Stimulated activated CD4-positive, alpha-beta T cell treated with anti-CD3 and anti-CD28 coated beads, Interleukin-1b, Interleukin-23, amount 100 ng/mL, for 1 hour (primary cell): ENCODE measurements at places on chromosomes 7 and 10.

- DNase-seq = no peak
Measured at GRCh38 chr7:24793982-24794648, 36.9 kb upstream of the GSDME start.

DNA sequence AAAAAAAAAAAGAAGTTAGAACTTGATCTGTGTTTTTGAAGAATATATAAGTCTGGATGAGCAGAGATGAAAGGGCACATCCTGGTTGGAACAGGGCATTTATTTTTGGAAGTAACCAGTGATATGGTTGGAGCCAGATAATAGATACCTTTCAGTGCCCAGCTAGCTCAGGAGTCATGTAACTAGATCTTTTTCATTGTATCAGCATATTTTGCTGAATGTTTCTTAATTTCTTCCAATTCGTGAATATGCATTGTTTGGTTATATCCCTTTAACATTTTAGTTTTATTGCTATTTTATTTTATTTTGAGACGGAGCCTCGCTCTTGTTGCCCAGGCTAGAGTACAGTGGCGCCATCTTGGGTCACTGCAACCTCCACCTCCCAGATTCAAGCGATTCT is 81.8 kb downstream of the LCOR start:
- no peak for DNase-seq

- DNase-seq = no peak
Measured at GRCh38 chr7:127870231-127870907, 160.9 kb downstream of the LRRC4 start.

GRCh38 chr10:12405342-12406320 is 56.3 kb downstream of the CAMK1D start:
- DNase-seq = no peak

- no peak for DNase-seq
Measured at GRCh38 chr10:101441541-101442455, 87.8 kb downstream of the BTRC start.

DNA sequence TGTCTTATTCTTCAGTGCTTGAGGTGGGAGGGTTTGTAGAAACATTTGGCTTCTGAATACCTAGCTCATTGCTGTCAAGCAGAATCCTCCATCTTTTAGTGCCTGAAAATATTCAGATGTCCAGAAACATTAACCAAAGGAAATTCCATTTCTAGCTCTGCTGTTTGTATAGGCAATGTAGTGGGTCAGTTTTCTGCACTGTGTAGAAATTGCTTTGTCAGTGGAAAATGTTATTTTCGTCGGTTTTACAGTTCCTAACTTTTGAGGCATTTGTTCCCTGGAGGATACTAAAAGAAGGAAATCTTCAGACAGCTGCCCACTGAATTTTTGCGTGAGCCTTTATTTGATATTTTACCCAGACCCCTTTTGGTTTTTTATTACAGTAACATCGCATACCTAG is 143.4 kb downstream of the TPST1 start:
- no peak for DNase-seq

DNA sequence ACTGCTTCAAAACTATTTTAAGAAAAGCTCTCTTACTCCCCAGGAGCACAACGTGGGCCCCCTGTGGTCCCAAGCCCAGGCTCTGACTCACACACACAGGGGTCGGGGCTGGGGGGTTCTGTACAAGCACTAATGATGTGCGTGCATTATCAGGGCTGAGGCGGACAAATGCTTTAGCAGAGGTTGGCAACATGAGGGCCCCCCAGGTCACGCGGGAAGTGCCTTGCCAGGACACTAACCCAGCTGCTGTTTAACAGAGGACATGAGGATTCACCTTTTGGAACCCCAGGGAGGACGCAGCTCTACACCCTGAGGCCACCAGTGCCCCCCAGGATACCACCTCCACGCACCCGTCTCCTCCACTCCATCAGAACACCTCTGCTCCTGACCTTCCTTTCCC is 342.8 kb downstream of the DNAJB6 start:
- no peak for DNase-seq

- DNase-seq = no peak
Measured at GRCh38 chr7:2109251-2109872, 123.4 kb downstream of the MAD1L1 start.

GRCh38 chr7:142380069-142380468 is 122.2 kb upstream of the PRSS58 start:
- no peak for DNase-seq

DNA sequence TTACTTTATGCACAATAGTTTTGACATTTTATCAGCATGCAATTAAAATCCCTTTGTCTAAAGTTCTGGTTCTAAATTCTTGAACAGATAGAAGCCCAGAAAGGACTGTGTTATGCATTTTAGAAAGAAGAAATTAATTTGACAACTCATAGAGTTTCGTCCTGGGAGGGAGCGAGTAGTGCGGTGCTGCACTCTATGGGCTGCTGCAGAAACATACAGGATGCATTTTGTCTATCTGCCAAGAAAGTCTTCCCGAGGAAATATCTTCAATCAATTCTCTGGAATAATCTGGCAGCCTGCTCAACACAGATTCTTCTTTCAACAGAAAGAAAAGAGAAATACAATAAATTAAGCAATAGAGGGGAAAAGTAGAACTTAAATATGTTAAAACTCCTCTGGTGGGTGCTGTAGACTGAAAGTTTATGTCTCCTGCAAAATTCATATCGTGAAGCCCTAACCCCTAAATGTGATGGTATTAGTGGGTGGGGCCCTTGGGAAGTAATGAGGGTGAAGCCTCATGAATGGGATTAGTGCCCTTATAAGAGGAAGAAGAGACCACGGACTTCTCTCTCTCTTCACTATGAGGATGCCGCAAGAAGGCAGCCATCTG is 39.0 kb upstream of the IFRD1 start:
- DNase-seq = no peak

- DNase-seq = no peak
Measured at GRCh38 chr10:29204070-29204800, 84.6 kb upstream of the LYZL1 start.

- no peak for DNase-seq
Measured at GRCh38 chr7:92360387-92360786, 86.9 kb upstream of the GATAD1 start.

GRCh38 chr7:23713285-23714149 is 3.5 kb downstream of the STK31 start:
- no peak for DNase-seq

GRCh38 chr10:67175354-67175753 is 249.5 kb downstream of the LRRTM3 start:
- DNase-seq = no peak

DNA sequence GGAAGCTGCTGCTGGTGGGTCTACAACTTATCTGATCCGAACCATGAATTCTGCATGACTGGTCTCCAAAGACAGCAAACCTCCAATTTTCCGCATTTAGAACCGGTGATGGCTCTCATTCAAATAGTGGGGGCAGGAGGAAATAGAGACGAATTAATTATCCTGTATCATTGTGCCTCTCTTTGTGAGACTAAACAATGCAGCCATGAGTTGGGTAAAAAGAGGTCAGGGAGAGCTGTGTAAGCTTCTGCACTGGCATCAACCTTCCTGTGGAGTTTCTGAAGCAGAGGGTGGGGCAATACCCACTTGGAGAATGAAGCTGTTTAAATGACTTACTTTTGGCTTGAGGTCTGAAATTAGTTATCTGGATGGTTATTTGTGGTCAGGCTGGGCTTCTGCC is 266.4 kb downstream of the SORCS3 start:
- DNase-seq = no peak

DNA sequence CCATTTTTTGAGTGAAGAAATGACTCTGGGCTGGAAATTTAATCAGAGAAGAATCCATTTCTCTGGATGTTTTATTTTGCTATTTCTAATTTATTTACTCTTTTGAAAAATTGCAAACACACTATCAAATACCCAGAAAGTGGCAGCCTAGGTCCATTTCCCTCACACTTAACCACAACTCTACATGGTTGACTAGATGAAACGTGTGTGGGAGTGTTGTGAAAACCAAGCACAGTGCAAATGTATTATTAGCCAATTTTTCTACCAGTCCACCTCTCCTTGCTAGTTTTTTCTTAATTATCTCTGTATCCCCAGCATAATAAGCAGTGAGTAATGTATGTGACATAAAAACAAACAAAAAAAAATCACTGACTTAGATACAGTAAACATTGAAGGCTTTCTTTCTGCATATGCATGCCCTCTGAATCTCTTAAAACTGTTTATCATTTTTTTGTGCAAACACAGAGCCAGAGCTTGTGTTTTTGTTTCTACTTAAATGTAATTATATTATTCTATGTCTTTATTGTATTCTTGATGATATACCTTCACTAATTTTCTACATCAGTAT is 30.9 kb downstream of the SCIN start:
- DNase-seq = no peak

DNA sequence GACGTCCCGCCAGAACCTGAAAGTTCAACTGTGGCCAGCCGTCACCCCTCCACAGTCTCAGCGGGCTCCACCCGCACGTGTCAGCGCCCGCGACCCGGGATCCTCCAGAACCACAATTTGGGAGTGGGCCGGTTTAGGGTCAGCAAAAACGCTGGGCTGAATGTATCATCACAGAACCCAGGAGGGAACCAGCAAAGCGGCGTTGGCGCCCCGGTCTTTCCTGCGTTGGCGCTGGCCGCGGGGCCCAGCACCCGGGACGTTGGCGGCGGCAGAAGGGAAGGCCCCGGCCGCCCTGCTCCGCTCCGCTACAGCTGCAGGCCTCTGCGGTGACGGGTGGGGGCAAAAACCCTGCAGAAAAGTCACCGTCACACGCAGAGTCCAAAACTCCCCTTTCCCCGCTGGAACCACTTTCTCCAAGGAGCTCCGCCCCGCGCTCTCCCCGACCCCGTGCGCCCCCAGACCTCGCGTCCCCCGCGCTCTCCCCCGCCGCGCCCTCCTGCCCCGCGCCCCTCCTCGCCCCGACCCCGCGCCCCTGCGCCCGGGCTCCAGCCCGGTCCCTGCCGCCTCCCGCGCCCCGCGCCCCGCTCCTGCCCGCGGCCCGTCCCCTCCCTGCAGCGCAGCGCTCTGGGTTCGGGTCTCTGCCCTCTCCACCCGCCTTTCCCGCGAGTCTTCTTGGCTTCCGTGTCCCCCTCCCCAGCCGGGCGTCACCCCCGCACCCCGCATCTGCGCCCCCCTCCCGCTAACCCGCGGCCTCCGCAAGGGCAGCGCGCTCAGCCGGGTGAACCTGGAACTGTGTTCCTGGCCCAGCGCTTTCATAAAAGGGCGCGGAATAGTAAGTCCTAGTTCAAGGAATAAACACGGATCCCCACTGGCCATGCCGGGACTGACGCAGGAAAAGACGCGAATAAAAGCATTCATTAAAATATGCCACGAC is 24.0 kb upstream of the RNF32 start:
- no peak for DNase-seq

DNA sequence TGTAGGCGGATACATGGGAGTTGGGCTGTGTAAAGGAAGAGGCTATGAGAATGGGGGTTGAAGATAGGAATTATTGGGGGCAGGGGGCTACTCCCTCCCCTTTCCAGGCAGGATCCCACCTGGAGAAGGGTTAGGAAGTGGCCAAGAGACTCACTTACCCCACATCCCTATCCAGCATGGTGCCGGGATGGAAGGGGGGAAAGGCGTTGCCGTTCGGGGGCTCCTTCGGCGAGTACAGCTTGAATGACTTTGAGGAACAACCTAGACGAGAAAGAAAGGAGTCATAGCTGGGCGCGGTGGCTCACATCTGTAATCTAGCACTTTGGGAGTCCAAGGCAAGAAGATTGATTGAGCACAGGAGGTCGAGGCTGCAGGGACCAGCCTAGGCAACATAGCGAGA is 8.9 kb downstream of the LDB1 start:
- no peak for DNase-seq

GRCh38 chr7:157545681-157546060 is 208.9 kb downstream of the DNAJB6 start:
- DNase-seq = no peak

DNA sequence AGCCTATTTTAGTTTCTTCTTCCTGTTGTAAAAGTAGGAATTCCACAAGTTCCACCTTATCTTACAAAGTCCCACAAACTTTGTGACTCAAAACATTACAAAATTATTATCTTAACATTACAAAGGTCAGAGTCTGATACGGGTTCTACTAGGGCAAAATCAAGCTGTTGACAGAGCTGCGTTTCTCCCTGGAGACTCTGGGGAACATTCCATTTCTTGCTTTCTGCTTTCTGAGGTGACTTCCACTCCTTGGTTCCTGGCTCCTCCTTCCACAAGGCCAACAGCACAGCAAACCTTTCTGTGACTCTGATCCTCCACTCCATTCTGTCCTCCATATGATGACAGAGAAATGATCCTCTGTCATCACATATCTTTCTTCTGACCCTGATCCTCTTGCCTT is 10.6 kb downstream of the OR2F1 start:
- no peak for DNase-seq

- DNase-seq = no peak
Measured at GRCh38 chr7:50285269-50285668, 19.2 kb upstream of the IKZF1 start.

GRCh38 chr7:134941185-134941900 is 45.0 kb upstream of the AGBL3 start:
- DNase-seq = no peak

- no peak for DNase-seq
Measured at GRCh38 chr7:119963654-119964053, 309.3 kb upstream of the KCND2 start.

DNA sequence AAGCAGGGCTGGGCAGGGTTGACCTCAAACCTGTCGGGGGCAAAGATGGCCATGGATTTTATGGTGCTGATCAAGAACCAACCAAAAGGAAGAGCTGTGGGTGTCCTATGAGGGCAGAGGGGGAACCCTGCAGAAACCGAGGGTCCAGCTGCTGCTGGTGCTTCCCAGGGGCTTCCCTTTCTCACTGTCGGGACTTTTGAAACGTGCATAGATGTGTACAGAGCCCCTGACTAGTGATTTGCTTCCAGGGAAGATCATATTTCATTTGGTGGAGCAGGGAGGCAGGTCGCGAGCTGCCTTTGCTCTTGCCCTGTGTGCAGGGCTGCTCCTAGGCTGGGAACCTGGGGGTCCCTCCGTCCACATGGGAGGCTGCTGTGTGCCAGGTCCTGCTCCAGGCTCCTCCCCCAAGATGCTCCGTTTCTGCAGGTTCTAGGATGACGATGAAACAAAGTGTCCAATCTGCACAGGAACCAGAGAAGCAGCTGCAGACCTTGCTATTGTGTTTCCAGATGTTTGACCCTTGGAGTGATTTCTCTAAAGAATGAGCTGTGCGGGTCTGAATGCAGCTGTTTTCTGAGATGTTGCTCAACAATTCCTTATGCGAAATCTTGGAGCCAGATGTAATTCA is 9.4 kb upstream of the INPP5A start:
- DNase-seq = no peak

DNA sequence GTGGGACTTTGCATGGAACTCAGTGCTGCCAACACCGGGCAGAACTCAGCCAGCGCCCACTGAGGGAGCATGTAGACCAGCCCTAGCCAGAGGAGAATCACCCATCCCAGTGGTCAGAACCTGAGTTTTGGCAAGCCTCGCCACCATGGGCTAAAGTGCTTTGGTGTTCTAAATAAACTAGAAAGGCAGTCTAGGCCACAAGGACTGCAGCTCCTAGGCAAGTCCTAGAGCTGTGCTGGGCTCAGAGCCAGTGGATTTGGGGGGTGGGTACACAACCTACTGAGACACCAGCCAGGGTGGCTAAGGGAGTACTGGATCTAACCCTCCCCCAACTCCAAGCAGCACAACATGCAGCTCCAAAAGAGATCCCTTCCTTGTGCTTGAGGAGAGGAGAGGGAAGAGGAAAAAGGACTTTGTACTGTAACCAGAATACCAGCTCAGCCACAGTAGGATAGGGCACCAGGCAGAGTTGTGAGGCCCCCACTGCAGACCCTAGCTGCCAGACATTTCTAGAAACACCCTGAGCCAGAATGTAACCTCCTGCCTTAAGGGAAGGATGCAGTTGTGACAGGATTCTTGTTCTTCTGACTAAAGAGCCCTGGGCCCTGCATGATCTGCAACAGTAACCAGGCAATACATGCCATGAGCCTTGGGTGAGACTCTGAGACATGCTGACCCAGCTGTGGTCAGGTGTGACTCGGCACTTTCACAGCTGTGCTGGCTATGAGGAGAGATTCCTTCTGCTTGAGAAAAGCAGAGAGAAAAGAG is 24.4 kb downstream of the GSDME start:
- no peak for DNase-seq
